ENCODE measurements at places on chromosomes 11 and 22. TPM values are rescaled to one million over a fixed set of nuclear protein-coding genes. Genes with fewer than 3 reads are reported as not detected.

Gene NCAM1
- total RNA-seq, result 36.5 TPM

Gene SGSM1
- total RNA-seq, result 3.5 TPM

Gene PATE2
- not detected for total RNA-seq

Gene CRACR2B
- 45.1 TPM for total RNA-seq

Gene ME3
- total RNA-seq, result 38.7 TPM

Gene PNPLA5
- not detected for total RNA-seq

Gene MPPED2
- 2.1 TPM for total RNA-seq

Gene OR8J1
- not detected for total RNA-seq

DNA sequence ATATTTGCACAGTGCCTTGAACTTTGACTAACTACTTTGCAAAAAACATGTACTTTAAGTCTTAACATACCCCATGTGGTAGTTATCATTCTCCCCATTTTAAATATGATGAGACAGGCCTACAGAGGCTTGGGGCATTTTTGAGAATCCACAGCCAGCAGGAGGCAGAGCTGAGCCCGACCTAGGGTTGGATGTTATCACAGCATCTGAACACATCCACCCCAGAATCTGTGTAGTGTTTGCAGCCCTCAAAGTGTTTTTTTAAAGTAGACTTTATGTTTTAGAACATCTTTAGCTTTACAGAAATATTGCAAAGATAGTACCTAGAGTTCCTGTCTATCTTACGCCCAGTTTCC lies 17.6 kb downstream of the OTOG start:
- DNase-seq, result no peak

GRCh38 chr11:36774603-36775002 lies 176.6 kb upstream of the RAG2 start:
- DNase-seq, result no peak

DNA sequence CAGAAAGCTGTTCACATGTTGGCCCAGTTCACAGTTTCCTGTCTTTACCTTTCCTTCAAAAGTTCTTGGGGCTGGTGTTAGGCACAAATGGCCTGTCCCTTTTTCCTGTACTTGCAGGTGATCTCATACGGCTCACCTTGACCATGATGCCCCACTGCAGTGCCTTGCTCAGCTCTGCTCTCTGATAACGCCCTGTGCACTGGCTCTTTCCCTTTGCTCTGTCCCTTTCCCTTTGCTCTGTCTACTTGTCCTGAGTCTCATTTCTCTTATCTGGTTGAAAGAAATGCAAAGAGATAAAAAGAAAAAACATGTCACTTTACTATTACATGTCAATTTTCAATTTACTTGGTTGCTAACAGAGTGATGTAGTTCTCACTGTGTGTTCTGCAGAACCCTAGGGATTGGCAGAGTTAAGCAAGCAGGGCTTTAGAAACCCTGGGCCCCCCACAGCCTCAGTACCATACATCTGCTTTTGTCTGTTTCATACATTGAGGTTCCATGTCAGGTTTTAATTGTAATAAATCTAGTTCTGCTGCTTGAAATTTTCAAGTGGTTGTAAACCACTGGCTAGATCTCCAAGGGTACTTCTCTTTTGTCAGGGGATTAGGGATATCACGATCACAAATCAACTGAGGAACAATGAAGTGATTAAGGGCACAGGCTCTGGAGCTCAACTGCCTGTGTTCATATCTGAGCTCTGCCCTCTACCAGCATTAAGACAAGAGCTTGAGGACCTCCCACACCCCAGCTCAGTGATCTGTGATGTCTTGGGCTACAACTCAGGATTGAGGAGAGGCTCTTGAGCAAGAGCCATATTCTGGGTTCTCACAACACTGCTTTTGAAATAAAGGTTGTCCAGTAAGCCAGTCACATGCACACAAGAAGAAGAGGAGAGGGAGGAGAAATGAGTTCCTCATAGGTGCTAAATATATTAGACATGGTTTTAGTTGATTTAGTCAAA lies 16.3 kb upstream of the SORL1 start:
- no peak for DNase-seq

GRCh38 chr22:29217827-29218757 lies 12.4 kb downstream of the EMID1 start:
- DNase-seq, result no peak

- DNase-seq, result no peak
Observed at GRCh38 chr11:102920118-102920684, 35.3 kb downstream of the MMP13 start.

DNA sequence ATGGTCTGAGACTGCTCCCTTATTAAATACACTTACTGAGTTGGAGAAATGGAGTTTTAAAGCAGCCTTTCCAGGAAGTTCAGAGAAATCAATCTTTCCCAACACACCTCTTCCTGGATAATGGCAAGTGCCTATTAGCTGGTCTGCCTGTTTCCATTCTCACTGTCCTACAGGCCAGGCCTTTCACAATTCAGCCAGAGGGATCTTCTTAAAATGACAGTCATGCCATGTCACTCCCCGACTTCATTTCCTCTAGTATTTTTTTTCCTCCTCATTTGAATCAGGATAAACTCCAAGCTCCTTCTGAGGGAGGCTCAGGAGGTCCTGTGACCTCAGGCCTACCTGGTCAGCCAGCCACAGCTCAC lies 62.6 kb downstream of the FDX1 start:
- DNase-seq, result no peak

DNA sequence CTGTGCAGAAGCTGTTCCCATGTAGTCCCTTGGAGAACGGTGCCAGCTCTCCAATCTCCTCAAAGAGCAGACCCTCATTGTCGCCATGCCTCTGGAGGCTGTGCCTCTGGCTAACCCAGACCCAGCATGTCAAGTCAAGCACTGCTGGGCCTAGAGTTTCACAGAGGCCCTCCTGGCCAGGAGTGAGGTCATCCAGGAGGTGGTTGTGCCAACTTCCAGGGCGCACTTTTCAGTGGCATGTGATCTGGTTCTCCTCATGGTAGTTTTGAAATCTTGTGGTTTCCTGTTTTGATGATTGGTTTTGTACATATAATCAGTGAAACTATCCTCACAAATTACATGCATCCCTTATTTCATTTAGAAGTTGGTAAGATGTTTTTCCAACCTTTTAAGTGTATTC lies 78.9 kb downstream of the PPFIBP2 start:
- DNase-seq, result no peak

- DNase-seq, result no peak
Observed at GRCh38 chr11:76646882-76647534, 23.5 kb downstream of the LRRC32 start.

DNA sequence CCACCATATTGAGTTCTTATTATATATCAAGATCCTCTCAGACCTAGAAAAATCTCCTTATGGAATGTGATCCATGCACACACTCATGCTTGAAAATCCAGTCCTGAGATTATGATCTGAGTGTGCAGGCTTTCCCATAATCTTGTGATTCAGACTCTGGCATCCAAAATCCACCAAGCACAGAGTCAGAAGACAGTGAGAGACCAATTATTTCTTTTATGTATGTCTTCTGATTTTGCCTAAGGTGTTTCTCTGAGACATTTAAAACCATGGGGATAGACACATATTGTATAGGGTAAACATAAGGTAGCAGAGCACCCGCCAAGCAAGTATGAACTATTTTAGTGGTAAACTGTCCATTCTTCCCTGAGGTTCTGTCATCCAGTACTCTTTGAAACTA lies 52.0 kb upstream of the MMP13 start:
- DNase-seq, result no peak

GRCh38 chr11:16789560-16790485 lies 51.4 kb downstream of the C11orf58 start:
- DNase-seq, result no peak

- no peak for DNase-seq
Observed at GRCh38 chr11:133977067-133977677, 20.4 kb upstream of the IGSF9B start.

GRCh38 chr22:39514373-39514973 lies 5.9 kb upstream of the ATF4 start:
- DNase-seq, result no peak

- DNase-seq, result no peak
Observed at GRCh38 chr11:12239804-12240371, 129.5 kb downstream of the MICAL2 start.

DNA sequence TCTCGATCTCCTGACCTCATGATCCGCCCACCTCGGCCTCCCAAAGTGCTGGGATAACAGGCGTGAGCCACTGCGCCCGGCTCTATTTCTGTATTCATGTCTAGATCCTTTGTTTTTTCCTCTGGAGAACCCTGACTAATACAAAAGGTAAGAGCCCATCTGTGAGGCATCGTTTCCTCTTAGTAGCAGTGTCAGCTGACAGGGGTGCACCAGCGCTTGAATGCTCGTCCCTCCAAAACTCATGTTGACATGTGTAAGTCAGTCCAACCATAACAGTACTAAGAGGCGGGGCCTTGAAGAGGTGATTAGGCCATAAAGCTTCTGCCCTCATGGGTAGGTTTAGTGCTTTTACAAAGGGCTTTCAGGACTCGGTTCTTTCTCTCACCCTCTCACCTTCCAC lies 470.1 kb upstream of the B3GAT1 start:
- DNase-seq, result no peak
